ENCODE measurements at places on chromosomes 12 and 14.

GRCh38 chr14:79050787-79051727 lies 880.9 kb downstream of the NRXN3 start:
- DNase-seq = no peak

DNA sequence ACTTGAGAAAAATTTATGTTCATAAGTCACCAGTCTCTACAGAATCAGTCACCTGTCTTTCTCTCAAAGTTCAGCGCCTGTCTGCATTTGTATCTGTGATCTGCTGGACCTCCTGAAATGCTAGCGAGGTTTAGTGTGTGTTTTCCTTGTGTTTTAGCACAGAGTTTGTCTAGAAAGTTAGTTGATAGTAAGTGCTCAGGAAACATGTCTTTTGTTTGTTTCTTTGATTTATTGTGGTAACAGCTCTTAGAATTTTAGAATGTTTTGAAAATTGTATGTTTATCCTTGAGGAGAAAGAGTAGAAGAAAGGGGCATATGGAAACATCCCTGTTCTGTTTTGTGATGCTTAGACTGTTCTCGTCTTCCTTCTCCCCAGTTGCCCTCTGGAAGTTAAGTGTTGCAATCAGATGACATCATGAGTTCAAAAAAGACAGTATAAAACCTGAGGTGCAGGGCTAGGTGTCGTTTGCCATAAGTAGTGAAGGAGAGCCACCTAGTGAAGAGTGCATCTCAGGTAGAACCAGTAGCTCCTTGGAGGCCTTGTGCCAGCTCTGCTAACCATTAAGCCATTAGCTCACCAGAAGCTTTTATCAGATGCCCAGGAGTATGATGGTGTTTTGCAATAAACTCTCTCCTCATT lies 44.8 kb downstream of the FBXW8 start:
- no peak for DNase-seq

GRCh38 chr14:57068511-57068910 lies 200.2 kb downstream of the EXOC5 start:
- DNase-seq = no peak

DNA sequence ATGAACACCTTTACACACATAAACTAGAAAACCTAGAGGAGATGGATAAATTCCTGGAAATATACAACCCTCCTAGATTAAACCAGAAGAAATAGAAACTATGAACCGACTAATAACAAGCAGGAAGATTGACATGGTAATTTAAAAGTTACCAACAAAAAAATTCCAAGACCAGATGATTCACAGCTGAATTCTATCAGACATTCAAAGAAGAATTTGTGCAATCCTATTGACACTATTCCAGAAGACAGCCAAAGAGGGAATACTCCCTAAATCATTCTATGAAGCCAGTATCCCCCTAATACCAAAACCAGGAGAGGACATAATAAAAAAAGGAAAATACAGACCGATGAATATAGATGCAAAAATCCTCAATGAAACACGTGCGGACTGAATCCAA lies 102.6 kb upstream of the KRR1 start:
- DNase-seq = no peak

GRCh38 chr14:92549859-92550230 lies 36.3 kb downstream of the RIN3 start:
- no peak for DNase-seq

All from activated naive CD4-positive, alpha-beta T cell treated with Interleukin-2 at 50 U/mL for 16 hours (primary cell).